ENCODE measurements at places on chromosomes 2 and 18. TPM values are rescaled to one million over a fixed set of nuclear protein-coding genes. Genes with fewer than 3 reads are reported as not detected.

DNA sequence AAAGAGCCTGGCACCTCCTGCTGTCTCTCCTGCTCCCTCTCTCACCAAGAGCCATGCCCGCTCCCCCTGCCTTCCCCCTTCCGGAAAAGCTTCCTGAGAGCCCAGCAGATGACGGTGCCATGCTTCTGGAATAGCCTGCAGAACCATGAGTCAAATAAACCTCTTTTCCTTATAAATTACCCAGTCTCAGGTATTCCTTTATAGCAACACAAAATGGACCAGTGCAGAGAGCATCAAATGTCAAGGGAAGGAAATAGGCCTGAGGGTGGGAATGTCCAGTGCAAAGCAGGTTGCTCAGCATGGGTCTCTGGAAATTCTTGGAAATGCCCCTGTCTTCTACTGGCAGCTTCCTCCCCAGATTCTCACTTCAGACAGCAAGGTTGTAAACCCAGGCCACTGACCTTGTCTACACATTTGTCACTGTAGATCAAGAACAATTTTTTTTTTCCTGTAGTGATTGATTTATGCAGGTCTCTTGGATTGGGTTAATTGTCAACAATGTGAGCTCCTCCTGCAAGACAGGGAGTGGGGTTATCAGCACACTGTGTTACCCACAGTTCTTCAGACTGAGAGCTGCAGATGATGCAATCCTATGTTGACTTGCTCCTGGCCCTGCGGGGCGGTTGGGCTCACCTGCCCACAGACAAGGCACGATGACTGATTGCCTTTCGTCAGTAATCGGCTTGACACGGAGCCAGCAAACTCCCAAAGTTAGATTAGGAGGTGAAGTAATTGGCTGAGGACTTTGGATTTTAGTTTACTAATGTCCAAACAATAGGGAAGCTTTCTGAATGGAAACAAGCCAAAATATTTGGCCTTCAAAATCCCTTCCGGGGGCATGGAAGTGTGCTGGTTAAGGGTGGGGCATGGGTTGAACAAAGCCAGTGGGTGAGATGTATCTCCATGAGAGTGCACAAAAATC, 5.4 kb upstream of the BOD1L2 start:
- no peak for DNase-seq

DNA sequence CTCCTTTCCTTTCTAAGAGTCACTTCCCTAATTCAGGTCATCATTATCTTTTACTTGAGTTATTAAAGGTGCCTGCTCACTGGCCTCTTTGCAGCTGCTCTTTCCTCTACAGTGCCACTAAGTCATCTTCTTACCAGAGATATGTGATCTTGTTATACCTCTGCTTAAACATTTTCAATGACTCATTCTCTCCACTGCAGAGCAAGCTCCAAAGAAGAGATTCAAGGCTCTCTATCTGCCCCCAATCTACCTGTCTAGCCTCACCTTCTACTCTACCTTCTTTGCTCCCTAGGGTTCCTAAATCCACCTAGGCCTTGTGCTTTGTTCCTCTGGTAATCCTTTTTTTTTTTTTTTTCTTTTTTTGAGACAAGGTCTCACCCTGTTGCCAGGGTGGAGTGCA, 3.1 kb downstream of the ARHGEF33 start:
- no peak for DNase-seq

DNA sequence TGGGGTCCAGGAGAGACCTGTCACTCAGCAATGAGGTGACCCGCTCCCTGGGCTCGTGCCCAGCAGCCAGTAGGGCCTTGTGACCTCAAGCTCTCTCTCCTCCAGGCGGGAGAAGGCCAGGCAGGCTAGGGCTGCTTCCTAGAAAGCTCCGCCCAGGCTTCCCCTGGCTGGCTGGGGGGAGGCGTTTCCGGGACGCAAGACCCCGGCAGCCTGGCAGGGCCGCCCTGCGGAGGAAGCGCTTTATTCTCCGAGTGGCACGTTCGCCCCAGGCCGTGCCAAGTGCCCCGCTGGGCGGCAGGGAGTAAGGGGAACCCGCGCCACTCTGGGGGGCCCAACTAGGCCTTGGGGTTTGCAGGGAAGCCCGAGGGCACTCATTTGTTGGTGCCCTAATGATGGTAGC, 21.2 kb upstream of the EPAS1 start:
- DNase-seq = no peak

- DNase-seq = no peak
Observed at GRCh38 chr2:209321076-209321475, 102.8 kb upstream of the MAP2 start.

RAD51AP2 gene
- 0.47 TPM for total RNA-seq

- DNase-seq = peak; percentile 38
Observed at GRCh38 chr2:5561006-5561405, 131.2 kb upstream of the SOX11 start.

CHST9 gene
- total RNA-seq = 3.1 TPM

GRCh38 chr2:173884025-173884802, 81.0 kb downstream of the SP3 start:
- DNase-seq = no peak

GRCh38 chr2:203934711-203935438, 1.7 kb upstream of the ICOS start:
- DNase-seq = no peak

DNA sequence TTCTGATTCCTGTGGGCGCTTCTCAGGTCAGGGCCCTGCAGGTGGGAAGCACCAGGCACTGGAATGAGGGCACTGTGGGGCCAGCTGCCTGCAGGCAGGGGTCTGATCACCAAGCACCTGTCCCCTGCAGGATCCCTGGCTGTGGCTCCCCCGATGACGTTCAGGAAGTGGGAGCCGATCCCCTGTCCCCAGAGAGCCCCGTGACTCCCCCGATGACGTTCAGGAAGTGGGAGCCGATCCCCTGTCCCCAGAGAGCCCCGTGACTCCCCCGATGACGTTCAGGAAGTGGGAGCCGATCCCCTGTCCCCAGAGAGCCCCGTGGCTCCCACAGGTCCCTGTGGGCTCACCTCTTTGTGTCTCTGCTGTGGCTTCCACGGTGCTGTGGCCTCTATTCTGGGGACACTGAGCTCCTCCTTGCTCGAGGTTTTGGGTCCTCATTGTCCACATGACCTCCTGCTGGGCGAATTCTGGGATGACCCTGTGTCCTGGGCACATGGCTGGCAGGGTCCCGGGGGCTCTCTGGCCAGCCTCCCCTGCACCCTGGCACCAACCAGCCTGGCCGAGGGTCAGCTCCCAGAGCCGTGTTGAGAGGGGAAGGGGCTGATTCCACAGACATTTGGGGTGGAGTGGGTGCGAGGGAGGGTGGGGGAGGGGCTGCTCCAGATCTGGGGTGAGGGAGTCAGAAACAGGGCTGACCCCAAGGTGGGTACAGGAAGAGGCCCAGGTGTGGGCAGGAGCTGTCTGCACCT, 4.8 kb downstream of the NEU4 start:
- no peak for DNase-seq

WDR12 gene
- 23.7 TPM for total RNA-seq

SLC1A4 gene
- total RNA-seq = 57.9 TPM

DNA sequence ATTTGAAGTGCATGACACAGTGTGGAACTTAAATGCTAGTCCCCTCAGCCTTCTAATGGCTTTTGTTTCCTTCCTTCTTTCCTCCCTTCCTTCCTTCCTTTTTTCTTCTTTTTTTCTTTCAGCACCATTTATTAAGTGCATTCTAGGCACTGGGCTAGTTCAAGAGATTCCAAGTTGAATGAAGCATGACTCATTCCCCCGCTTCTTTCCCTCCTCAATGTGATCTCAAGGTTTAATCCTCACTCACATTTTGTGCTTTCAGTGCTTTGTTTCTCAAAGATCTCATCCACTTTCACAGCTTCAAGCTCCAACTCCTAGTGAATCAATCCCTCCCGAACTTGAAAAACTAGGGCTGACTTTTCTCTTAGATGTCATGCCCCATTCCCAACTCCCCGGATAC, 90.1 kb downstream of the LBH start:
- no peak for DNase-seq

RBMS1 gene
- total RNA-seq = 7.8 TPM

GRCh38 chr2:99754210-99754609, 264.4 kb upstream of the REV1 start:
- DNase-seq = no peak

- no peak for DNase-seq
Observed at GRCh38 chr2:84807063-84807485, 73.8 kb downstream of the TRABD2A start.

GAREM2 gene
- total RNA-seq = 7.0 TPM

GRCh38 chr2:186683341-186683740, 10.5 kb upstream of the FAM171B start:
- no peak for DNase-seq

LIPG gene
- 18.2 TPM for total RNA-seq

PSMA8 gene
- total RNA-seq = not detected

DNA sequence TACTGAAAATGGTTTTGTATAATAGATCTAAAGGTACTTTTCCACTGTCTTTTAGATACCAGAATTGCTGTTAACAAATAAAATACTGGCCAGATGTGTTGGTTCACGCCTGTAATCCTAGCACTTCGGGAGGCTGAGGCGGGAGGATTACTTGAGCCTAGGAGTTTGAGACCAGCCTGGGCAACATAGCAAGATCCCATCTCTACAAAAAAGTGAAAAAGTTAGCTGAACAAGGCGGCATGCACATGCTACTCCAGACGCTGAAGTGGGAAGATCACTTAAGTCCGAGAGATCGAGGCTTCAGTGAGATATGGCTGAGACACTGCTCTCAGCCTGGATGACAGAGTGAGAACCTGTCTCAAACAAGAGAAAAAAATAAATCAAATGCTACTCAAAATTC, 2.8 kb downstream of the HNMT start:
- no peak for DNase-seq

CHMP1B gene
- total RNA-seq = 68.8 TPM

DNA sequence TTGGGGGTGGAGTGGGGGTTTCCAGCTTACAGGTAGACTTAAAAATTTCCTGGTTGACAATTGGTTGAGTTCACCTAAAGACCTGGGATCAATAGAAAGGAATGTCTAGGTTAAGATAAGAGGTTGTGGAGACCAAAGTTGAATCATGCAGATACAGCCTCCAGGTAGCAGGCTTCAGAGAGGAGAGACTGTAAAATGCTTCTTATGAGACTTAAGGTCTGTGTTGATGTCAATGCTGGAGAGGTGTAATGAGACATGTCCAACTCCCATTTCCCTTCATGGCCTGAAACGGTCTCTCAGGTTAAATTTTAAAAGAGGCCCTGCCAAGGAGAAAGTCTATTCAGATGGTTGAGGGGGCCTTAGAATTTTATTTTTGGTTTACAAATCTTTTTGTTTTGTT, 38.5 kb upstream of the RND3 start:
- no peak for DNase-seq

COLEC12 gene
- 15.4 TPM for total RNA-seq
